ENCODE measurements at places on chromosomes 5 and 9.

- no peak overlapping the region for H3K4me3 ChIP-seq
- DNase-seq, result no peak
- H3K36me3 ChIP-seq, result peaks cover 57% of the 10 kb centered on the region
- H3K27ac ChIP-seq, result no peak overlapping the region
Observed at GRCh38 chr9:93531374-93531773, 45.0 kb upstream of the PHF2 start.

- no peak for DNase-seq
- H3K27ac ChIP-seq, result no peak overlapping the region
- peaks cover 4% of the 10 kb centered on the region for H3K36me3 ChIP-seq
- peaks cover 4% of the 10 kb centered on the region for H3K4me1 ChIP-seq
- no peak overlapping the region for H3K4me3 ChIP-seq
Observed at GRCh38 chr5:78600687-78601414, 47.7 kb downstream of the LHFPL2 start.

- H3K27ac ChIP-seq, result no peak overlapping the region
- no peak overlapping the region for H3K4me3 ChIP-seq
- H3K27me3 ChIP-seq, result no peaks in the 10 kb centered on the region
- no peaks in the 10 kb centered on the region for H3K36me3 ChIP-seq
- H3K4me1 ChIP-seq, result peaks cover 24% of the 10 kb centered on the region
- no peak for DNase-seq
Observed at GRCh38 chr9:127553793-127554192, 58.3 kb upstream of the STXBP1 start.

GRCh38 chr5:168829922-168830417 lies 250.8 kb upstream of the PANK3 start:
- no peaks in the 10 kb centered on the region for H3K36me3 ChIP-seq
- DNase-seq, result no peak
- H3K4me1 ChIP-seq, result no peaks in the 10 kb centered on the region
- peaks cover 8% of the 10 kb centered on the region for H3K27me3 ChIP-seq

DNA sequence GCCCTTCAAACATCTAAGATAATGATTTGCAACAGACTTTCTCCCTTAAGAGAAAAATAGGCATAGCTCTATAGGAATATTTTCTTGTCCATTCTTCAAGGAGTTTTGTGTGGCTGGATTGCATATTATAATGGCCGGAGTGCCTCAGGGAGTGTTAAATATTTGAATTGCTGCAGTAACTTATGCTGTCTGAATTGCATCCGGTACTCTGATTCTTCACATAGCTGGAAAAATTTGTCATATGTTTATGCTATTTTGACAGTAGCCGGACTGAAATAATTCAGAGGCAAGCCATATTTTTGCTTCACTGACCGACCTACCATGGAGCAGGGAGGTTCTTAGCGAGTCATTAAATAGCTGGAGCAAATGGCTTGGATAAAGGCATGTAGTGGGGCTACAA lies 621.0 kb downstream of the ACTL7B start:
- H3K4me1 ChIP-seq, result no peaks in the 10 kb centered on the region
- H3K27me3 ChIP-seq, result peaks cover 13% of the 10 kb centered on the region
- DNase-seq, result no peak
- H3K4me3 ChIP-seq, result no peak overlapping the region
- no peaks in the 10 kb centered on the region for H3K36me3 ChIP-seq

- no peak overlapping the region for H3K4me3 ChIP-seq
- peaks cover 12% of the 10 kb centered on the region for H3K4me1 ChIP-seq
- no peak for DNase-seq
- no peaks in the 10 kb centered on the region for H3K27me3 ChIP-seq
Observed at GRCh38 chr9:81753436-81753835, 64.1 kb upstream of the TLE1 start.

- H3K27ac ChIP-seq, result no peak overlapping the region
- no peaks in the 10 kb centered on the region for H3K4me1 ChIP-seq
- no peaks in the 10 kb centered on the region for H3K27me3 ChIP-seq
- no peak overlapping the region for H3K4me3 ChIP-seq
- DNase-seq, result no peak
Observed at GRCh38 chr5:168455201-168455600, 31.1 kb upstream of the RARS1 start.

- H3K27ac ChIP-seq, result no peak overlapping the region
- H3K27me3 ChIP-seq, result no peaks in the 10 kb centered on the region
- H3K4me3 ChIP-seq, result no peak overlapping the region
- no peaks in the 10 kb centered on the region for H3K4me1 ChIP-seq
Observed at GRCh38 chr5:117118499-117118898, 543.9 kb upstream of the SEMA6A start.

DNA sequence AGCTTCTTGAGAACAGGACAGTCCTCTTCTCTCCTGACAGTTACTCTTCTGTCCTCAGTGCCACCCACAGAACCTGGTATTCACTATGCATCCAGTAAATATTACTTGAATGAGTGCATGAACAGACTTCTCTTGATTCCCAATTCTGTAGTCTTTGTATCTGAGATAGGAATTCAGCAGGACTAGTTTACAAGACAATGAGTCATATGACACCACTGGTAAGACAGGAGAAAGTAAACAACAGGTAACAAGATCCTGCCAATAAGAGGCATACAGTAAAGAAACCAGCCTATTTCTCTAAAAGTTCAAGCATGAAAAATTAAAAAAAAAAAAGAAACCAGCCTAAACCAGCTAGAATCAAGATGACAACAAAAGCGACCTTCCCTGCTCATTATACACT lies 6.2 kb downstream of the ZNF883 start:
- H3K36me3 ChIP-seq, result peaks cover 15% of the 10 kb centered on the region
- H3K4me3 ChIP-seq, result no peak overlapping the region
- peaks cover 12% of the 10 kb centered on the region for H3K27me3 ChIP-seq
- DNase-seq, result no peak
- no peaks in the 10 kb centered on the region for H3K4me1 ChIP-seq

DNA sequence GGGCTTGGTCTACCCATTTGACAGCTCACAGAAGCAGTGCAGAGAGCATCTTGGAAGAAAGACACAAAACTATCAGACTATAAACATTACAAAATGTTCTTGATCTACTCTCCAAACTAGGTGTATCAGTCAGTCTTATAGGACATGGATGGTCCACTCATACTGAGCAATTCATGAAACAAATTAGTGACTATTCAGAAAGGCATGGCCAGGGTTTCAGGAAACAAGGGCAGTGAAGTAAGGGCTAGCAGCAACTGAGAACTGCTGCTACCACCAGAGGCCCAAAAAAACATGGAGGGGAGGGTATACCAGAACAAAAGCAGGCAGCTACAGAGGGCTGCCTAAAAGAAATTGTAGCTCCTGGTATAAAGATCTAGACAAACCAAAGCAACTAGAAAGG lies 287.0 kb downstream of the PIK3R1 start:
- H3K27me3 ChIP-seq, result peaks cover 5% of the 10 kb centered on the region
- no peak overlapping the region for H3K4me3 ChIP-seq
- peaks cover 13% of the 10 kb centered on the region for H3K36me3 ChIP-seq
- H3K27ac ChIP-seq, result no peak overlapping the region
- no peak for DNase-seq
- no peaks in the 10 kb centered on the region for H3K4me1 ChIP-seq

DNA sequence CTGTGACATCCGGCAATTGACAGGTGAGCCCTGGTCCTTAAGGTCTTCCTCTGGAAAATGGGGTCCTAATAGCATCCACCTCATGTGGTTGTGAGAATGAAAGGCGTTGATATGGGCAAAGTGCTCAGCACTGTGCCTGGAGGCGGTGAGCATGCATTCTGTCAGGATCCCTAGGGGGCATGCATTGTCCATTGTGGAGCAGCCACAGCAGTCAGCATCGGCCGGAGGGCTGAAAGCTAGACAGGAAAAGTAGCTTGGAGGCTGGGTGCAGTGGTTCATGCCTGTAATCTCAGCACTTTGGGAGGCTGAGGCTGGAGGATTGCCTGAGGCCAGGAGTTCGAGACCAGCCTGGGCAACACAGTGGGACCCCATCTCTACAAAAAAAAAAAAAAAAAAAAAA lies 122.2 kb downstream of the LHX2 start:
- H3K4me1 ChIP-seq, result peaks cover 32% of the 10 kb centered on the region
- no peak overlapping the region for H3K27ac ChIP-seq
- no peaks in the 10 kb centered on the region for H3K36me3 ChIP-seq
- DNase-seq, result no peak
- no peaks in the 10 kb centered on the region for H3K27me3 ChIP-seq
- no peak overlapping the region for H3K4me3 ChIP-seq

- no peak overlapping the region for H3K27ac ChIP-seq
- H3K4me3 ChIP-seq, result no peak overlapping the region
- DNase-seq, result no peak
Observed at GRCh38 chr5:108111736-108112135, 270.2 kb downstream of the FBXL17 start.

GRCh38 chr9:16656432-16657169 lies 213.9 kb downstream of the BNC2 start:
- H3K4me3 ChIP-seq, result no peak overlapping the region
- DNase-seq, result no peak
- no peak overlapping the region for H3K27ac ChIP-seq
- H3K36me3 ChIP-seq, result no peaks in the 10 kb centered on the region

GRCh38 chr9:19408316-19408692 lies 505 bp upstream of the ACER2 start:
- no peak for DNase-seq
- H3K27me3 ChIP-seq, result peaks cover 5% of the 10 kb centered on the region
- H3K4me1 ChIP-seq, result peaks cover 7% of the 10 kb centered on the region

DNA sequence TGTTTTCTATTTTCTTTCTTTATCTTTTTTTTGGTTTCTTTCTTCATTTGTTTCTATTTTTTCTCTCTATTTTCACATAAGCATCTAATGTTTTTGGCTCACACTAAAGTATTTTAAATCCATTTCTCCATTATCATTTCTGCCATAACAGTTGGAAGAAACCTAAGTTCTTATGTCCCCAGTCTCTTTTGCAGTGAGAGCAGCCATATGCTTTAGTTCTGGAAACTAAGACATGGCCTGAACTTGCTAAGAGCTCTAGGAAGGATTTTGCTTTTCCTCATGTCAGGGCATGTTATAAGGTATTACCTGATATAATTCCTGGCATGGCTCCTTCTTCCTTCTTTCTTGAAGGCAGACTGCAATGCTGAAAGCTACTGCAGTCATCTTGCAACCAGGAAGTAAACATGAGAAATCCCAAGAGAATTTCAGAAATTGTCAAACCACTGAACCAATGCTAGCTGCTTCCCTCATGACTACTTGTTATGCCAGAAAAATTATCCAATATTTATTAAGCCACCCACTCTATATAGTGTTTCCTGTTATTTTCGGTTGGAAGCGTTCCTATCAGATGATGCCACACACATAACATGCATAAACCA lies 171.1 kb downstream of the TAF11L14 start:
- H3K4me1 ChIP-seq, result peaks cover 4% of the 10 kb centered on the region
- H3K27me3 ChIP-seq, result no peaks in the 10 kb centered on the region
- peak overlapping the region; percentile 56 for H3K27ac ChIP-seq

DNA sequence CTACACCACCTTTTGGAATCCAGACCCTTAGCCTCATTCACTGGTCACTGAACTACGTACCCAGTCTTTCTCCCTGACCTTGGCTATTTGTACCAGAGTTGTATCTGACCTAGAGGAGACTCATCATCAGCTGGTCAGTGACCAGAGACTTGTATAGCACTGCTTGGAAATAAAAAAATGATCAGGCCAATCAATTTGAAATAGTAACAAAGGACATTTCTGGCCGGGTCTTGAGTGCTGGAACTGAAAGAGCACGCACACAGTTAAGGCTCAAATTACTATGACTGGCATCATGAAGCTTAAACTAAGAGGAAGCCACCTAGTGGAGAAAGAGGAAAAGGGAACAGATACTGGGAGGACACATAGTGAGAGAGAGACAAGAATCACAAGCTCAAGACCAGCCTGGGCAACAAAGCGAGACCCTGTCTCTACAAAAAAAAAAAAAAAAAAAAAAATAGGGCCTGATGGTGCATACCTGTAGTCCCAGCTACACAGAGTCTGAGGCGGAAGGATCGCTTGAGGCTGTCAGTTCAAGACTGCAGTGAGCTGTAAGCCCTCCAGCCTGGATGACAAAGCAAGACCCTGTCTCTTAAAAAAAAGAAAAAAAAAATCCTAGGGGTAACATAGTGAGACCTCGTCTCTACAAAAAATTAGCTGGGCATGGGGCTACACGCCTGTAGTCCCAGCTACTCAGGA lies 12.8 kb upstream of the SRP19 start:
- no peak overlapping the region for H3K4me3 ChIP-seq
- no peaks in the 10 kb centered on the region for H3K27me3 ChIP-seq
- H3K4me1 ChIP-seq, result peaks cover 7% of the 10 kb centered on the region
- peak; percentile 17 for DNase-seq
- peak overlapping the region; percentile 47 for H3K27ac ChIP-seq

DNA sequence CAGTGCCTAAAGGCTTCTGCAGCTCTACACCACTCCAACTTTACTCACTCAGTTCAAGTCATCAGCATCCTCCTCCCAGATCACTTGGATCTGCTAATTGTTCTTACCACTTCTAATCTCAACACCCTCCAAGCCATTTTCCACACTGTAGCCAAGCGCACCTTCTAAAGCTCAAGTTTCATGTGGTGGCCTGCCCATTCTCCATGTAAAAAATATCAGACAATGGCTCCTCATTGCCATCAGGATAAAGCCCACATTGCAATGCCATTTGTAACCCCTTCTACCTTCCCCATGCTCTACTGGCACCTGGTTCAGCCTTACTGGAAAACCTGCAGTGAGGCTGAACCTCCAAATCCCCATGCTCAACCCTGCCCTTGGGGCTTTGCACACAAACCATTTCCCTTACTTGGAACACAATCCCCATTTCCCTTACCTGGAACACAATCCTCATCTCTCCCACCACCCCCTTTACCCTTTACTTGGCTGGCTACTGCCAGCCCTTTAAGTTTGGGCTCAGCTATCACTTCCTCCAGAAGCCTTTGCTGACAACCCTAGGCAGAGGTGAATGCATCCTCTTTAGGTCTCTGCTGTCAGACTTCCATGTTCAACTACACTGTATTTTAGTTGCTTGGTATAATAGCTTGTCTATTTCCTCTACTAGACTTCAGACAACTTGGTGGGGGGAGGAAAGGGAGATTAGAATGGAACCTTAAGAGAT lies 220.0 kb downstream of the TSSK1B start:
- no peak overlapping the region for H3K4me3 ChIP-seq
- DNase-seq, result no peak
- H3K27ac ChIP-seq, result no peak overlapping the region
- H3K4me1 ChIP-seq, result no peaks in the 10 kb centered on the region
- peaks cover 4% of the 10 kb centered on the region for H3K27me3 ChIP-seq
- H3K36me3 ChIP-seq, result no peaks in the 10 kb centered on the region

DNA sequence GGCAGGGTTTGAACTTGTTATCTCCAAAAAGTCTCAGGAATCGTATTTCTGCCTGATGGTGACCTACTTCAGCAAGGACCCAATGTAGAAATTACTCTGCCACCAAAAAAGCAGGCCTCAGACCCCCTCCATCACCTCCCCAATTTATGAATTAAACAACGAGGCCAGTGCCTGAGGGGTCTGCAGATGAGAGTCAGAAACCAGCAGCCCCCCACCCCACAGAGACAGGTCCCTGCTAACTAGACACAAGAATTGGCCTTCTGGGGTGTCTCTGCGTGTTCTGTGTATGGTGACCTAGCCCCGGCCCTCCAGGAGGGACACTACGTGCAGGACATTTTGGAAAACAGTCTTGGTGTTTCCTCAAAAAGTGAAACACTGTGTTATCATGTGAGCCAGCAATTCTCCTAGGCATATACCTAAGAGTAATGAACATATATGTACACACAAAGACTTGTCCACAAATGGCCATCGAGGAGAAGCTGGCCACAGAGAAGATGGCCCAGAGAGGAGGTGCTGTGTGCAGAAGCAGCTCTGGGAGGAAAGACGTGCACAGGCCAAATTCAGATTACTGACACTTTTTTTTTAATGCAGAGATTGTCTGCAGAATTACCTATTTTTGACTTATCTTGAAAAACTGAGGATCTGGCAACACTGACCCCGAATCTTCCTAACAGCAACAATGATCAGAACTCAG lies 93.8 kb downstream of the ADAMTS2 start:
- H3K27me3 ChIP-seq, result peaks cover 16% of the 10 kb centered on the region
- H3K4me3 ChIP-seq, result no peak overlapping the region
- no peak for DNase-seq
- no peak overlapping the region for H3K27ac ChIP-seq
- H3K36me3 ChIP-seq, result no peaks in the 10 kb centered on the region
